ENCODE measurements at places on chromosomes 16 and 17.

DNA sequence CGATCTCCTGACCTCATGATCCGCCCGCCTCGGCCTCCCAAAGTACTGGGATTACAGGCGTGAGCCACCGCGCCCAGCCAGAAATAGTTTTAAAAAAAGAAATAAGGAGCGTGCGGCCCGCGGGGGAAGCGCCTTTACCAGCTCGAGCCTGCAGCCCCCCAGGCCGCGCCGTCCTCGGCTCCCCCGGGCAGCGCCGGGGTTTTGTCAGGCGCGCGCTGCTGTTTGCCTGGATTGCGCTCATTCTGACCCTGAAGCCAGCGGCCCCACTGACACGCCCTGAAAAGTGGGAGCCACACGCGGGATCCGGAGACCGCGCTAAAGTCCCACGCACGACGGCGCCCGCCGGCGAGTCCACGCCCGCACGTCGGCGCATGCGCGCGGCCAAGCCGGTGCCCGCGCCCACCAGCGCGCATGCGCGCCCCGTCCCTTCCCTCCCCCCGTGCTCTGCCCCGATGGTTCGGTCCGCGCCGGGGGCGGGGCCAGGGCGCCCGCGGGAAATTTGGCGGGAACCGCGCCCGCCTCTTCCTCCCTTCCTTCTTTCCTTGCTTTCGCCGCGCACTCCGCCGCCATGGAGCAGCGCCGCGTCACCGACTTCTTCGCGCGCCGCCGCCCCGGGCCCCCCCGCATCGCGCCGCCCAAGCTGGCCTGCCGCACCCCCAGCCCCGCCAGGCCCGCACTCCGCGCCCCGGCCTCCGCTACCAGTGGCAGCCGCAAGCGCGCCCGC is at the start of gene CDT1:
TSS of gene CDT1 (plus strand) at position 526 of the 724 bp plus-strand sequence. CDS start at position 569, 43 bp downstream.
- DNase-seq, result peak; percentile 80

DNA sequence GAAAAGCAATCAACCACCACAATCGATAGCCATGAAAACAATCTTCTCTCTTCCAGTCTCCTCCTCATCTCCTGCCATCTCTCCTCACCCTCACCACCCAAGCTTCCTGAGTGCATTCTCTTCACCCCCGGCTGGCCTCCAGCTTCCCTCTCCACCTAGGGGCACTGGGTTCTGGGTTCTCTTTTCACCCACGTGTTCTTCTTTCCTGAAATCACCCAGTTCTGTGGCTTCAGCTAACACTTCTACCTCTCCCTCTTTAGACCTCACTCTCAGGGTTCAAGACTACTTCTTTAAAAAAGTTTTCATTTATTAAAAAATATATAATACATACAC is 8.2 kb downstream of the ITGAM start:
- DNase-seq, result no peak

DNA sequence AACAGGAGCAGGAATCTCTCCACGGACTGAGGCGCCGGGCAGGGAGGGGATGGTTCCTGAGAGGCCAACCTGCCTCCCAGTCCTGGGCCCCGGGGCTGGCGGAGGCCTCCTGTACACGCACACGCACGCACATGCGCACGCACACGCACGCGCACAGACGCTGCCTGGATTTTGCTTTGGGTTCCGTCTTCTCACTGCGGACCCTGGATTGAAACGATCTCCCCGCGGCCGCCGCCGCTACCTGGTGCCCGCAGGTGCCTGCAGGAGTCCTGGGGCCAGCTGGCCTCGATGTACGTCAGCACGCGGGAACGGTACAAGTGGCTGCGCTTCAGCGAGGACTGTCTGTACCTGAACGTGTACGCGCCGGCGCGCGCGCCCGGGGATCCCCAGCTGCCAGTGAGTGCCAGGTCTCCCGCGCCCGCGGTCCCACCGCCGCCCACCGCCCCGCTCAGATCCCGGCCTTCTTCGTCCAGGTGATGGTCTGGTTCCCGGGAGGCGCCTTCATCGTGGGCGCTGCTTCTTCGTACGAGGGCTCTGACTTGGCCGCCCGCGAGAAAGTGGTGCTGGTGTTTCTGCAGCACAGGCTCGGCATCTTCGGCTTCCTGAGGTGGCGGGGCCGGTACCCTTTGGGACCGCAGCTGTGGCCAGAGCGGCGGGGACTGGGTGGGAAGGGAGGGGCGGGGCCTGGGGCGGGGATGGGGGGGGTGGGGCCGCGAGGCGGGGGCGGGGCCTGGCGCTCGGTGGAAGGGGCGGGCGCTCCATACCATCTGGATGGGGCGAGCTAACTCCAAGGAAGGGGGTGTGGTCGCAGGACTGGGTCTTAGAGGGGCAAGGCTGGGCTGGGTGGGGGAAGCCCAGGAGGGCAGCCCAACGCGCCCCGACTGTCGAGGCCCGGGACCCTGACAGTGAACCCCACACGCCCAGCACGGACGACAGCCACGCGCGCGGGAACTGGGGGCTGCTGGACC is 12.3 kb downstream of the CES4A start:
- peak; percentile 58 for DNase-seq

DNA sequence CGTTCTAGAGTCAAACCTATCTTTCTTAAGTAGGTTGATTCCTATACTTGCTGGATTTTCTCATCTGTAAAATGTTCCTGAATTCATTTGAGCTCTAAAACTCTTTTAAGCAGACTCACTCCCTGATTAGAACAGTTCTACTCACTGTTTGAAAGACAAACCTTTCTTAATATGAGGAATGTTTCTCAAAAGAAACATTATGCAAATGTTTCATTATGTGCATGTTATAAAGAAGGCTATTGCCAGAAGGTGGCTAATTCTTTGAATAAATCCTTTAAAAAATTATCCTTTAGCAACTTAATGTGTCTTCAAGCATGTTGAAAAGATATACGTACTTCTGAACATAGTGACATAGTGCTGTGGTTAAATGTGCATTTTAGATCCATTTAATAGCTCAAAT is 124.1 kb downstream of the CDH11 start:
- no peak for DNase-seq

- DNase-seq, result no peak
Observed at GRCh38 chr16:28597692-28598261, 927 bp upstream of the SULT1A2 start.

DNA sequence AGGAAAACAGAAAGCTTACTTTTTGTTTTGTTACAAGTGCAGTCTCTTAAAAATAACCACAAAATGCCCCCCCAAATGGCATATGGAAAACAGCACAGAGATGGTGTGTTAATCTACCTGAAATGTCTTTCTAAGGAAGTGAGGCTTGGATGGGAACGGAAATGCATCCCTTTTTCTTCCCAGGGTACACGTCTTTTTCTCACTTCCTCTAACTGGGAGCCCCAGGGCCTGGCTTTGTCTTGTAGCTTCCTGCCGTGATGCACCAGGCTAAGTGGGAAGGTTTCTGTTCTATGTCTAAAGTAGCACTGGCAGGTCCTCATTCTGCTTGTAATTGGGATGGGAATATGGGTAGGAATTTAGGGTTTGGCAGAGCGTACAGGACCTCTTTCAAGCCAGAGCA is 52.5 kb upstream of the CACNG3 start:
- DNase-seq, result no peak

DNA sequence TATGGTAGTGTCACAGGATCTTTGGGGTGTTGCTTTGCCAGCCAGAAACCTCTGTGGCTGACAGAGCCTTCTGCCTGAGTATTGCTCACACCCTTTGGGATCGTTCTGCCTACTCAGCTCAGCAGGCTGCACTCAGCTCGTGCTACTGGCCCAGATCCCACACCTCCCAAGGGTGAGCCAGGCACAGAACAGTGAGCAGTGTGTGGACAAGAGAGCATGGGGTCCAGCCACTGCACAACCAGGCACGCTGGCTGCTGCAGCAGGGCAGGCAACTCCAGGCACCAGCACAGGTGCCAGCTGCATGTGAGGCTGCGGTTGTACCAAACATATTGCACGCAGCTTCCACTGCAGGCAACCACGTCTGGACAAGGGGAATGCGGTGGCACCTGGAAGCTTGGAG is 84.9 kb downstream of the CYB561 start:
- no peak for DNase-seq

GRCh38 chr17:27762527-27763305 is 37.6 kb downstream of the NOS2 start:
- no peak for DNase-seq

DNA sequence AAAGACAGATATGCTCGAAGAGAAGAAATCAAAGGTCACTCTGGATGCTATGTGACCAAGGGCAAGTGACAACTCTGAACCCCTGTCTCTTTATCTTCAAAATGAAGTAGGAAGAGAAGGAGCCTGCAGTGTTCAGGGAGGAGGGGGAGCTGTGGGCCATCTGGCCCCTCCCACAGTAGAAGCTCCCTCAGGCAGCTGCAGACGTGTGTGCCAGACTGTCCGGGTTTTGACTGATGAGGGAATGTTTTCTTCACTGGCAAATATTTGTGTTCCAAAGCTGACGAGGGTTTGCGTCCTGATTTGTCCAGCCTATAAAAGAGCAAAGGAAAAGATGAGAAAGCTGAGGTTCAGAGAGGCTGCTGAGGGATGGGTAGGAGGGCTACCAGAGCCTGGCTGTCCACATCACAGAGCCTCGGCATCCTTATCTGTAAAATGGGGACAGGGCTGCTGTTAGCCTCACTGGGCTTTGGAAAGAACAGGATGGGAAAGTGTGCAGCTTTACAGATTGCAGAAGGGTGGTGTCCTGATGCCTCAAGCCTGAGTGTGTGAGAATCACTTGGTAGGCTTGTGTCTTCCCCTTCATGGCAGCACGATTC is 1.8 kb upstream of the GINS2 start:
- DNase-seq, result no peak

DNA sequence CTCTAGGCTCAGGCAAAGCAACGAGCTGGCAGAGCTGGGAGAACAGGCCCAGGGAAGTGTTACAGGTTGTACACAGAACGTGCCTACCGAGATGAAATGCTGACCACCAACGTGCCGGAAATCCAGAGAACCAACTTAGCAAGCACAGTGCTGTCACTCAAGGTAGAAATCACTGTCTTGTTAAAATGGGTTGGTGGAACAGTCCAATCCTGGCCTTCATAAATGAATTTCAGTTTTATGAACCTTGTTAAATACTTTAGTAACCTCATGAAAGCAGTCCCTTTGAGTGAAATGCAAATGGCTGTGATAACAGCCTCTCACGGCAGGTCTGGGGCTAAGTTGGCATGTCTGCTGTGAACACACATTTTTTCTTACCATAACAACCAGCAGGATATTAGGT is 29.0 kb downstream of the ETV4 start:
- no peak for DNase-seq

DNA sequence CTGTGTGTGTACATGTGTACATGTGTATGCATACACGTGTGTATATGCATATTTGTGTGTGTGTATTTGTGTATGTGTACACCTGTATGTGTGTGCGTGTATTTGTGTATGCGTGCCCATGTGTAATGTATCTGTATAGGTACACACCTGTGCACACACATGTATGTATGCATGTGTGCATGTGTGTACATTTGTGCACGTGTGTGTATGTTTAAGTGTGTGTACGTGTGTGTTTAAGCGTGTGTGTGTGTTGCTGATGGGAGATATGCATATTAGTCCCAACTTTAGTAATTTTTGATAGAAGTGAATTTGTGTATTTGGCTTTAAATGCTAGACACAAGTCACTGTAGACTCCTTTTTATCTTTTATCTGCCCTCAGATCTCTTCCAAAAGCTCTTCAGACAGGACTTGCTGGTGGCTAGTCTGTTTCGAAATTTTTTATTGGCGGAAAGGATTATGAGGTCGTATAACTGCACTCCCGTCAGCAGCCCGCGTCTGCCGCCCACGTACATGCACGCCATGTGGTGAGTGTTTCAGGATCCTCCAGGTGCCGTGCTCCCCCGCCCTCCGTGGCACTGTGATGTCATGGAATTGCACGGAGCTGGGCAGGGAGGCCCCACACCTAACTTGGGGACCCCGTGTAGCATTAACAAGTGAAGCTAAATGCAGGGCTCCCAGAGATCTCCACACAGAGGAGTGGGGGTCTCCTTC is 168.8 kb upstream of the CHMP6 start:
- no peak for DNase-seq

- DNase-seq, result no peak
Observed at GRCh38 chr16:3999479-4000325, 116.5 kb downstream of the ADCY9 start.

DNA sequence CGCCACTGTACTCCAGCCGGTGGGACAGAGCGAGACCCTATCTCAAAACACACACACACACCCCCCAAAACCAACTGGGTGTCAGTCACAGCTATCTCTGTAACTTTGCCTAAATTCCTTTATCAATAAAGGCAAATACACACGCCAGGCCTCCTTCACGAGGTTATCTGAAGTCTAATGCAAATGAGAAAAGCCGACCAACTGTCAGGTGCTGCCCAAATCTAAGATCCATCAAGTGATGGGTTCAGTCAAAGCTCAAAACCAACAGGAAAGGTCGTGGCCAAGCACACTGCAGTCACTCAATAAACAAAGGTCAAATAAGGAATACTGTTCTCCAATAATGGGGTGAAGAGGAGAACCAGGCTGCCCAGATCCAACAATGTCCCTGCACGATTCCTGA is 1.1 kb downstream of the ANKFY1 start:
- DNase-seq, result no peak

DNA sequence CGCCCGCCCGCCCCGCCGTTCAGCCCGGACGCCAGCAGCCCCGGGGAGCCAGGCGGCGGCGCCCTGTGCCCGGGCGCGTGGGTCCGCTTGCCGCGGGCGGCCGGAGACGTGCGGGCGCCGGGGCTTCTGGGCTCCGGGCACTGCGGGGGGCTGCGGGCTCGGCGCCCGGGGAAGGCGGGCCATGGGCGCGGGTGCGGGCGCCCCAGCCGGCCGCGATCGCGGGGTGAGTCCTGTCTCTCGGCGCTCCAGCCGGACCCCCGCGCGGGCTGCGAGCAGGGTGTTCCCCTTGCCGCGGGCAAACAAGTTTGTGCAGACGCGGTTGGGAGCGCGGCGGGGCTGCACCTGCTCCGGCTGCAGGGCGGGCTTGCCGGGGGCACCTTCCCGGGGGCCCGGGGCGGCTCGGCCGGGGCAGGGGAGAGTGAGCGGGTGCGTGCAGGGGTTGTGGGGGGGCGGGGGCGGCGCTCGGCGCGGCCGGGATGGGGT is 292 bp downstream of the WSCD1 start:
- no peak for DNase-seq

DNA sequence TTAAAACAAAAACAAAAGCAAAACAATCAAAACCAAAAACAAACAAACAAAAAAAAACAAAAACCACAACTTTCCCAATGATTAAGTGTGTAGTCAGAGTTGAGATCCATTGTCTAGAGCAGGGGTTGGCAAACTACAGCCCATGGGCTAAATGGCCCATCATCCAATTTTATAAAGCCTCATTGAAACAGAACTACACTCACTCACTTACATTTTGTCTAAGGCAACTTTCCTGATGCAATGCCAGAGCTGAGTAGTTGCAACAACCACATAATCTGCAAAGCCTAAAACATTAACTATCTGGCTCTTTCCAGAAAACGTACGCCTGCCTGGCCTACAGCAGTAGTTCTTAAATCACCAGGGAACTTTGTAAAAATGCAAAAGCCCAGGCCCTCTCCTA is 124.1 kb downstream of the SOX9 start:
- no peak for DNase-seq

DNA sequence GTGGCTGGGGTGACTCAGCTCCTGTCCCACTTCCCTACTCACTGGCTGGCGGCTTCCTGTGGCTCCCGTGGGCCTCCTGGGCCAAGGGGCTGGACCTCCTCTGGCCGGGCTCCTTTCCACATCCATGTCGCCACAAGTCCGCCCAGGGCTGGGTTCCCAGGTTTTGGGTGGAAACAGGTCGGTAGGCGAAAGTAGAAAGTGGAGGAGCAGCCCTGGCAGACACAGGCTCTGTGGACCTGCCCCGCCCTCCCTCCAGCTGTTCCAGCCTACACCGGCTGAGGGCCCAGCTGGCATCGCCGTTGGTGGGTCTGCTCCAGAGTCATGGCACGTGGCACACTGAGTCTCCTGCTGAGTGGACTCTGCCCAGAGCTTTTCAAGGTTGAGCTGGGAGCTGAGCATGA is 28.7 kb downstream of the GSE1 start:
- no peak for DNase-seq

Measured in stimulated activated CD4-positive, alpha-beta T cell treated with anti-CD3 and anti-CD28 coated beads, TNF-alpha, amount 100 ng/mL, for 24 hours (primary cell).